Stimulated activated naive CD4-positive, alpha-beta T cell treated with Interleukin-2 at 50 U/mL for 16 hours (primary cell): ENCODE measurements at places on chromosomes 7 and 10.

DNA sequence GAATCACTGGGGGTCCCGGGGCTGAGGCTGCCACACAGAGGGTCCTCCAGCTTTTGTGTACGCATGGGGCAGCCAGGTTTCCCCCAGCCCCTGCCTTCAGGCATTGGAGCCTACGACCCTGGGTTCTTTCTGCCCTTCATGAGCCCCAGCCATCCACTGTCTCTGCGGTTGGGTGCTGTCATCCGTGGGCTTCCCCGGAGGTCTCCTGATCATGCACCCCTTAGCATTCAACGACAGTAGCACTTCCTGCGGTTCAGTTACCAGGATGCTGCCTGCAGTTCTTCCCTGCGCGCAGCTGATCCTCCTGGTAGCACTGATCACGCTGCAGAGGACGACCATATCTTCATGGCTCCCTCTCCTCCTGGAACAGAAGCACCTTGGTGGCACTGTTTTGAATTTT, 676.3 kb downstream of the SDK1 start:
- no peak for DNase-seq

DNA sequence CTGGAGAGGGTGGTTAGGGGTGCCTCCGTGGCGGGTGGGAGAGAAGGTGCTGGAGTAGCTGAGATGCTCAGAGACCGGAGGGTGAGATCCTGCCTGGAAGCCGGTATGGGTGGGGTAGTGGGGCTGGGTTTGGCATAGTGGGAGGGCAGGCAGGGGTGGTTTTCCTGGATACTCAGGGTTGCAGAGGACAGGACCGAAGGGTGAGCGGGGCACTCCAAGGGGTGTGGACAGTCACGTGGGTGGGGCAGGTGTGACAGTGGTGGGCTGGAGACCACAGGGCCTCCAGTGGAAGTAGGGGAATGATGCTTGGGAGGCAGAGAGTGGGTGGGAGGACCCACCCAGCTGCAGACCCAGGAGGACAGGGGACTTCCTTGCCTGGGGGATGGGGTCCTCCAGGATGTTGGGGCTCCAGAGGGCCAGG, 1.9 kb downstream of the SCART1 start:
- no peak for DNase-seq

DNA sequence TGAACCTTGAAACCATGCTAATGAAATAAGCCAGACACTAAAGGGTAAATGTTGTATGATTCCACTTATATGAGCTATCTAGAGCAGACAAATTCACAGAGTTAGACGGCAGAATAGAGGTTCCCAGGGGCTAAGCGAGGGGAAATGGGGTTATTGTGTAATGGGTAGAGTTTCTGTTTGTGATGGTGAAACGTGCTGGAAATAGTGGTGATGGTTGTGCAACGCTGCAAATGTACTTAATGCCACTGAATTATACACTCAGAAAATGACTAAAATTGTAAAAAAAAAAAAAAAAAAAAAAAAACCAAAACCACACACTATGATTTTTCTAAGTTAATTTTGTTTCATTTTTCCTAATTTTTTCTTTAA, 30.0 kb downstream of the SFXN4 start:
- DNase-seq = no peak

- no peak for DNase-seq
These were observed 36.7 kb downstream of the CSGALNACT2 start for GRCh38 chr10:43174969-43175368.

DNA sequence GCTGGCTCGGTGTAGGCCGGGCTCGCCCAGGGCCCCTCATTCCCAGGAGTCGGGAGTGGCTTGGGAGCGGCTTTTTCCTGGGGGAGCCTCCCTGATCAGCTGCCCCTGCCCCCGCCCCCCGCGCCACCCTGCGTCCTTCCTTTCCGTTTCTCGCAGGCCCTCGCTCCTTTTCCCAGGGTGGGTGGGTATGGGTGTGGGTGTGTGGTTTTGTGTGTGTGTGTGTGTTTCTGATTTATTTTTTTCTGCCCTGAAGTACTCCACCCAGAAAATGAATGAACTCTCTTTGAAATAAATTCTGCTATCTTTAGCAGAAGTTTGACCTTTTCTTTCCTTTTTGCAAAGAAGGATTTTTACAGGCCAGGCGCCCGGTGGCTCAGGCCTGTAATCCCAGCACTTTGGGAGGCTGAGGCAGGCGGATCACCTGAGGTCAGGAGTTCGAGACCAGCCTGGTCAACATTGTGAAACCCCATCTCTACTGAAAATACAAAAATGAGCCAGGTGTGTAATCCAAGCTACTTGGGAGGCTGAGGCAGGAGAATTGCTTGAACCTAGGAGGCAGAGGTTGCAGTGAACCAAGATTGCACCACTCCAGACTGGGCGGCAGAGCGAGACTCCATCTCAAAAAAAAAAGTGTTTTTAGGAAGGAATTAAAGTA, 30.0 kb upstream of the AP5Z1 start:
- DNase-seq = no peak

GRCh38 chr7:157116762-157117161, 22.0 kb upstream of the UBE3C start:
- no peak for DNase-seq

- no peak for DNase-seq
These were observed 110.1 kb downstream of the MAD1L1 start for GRCh38 chr7:2122651-2123050.

DNA sequence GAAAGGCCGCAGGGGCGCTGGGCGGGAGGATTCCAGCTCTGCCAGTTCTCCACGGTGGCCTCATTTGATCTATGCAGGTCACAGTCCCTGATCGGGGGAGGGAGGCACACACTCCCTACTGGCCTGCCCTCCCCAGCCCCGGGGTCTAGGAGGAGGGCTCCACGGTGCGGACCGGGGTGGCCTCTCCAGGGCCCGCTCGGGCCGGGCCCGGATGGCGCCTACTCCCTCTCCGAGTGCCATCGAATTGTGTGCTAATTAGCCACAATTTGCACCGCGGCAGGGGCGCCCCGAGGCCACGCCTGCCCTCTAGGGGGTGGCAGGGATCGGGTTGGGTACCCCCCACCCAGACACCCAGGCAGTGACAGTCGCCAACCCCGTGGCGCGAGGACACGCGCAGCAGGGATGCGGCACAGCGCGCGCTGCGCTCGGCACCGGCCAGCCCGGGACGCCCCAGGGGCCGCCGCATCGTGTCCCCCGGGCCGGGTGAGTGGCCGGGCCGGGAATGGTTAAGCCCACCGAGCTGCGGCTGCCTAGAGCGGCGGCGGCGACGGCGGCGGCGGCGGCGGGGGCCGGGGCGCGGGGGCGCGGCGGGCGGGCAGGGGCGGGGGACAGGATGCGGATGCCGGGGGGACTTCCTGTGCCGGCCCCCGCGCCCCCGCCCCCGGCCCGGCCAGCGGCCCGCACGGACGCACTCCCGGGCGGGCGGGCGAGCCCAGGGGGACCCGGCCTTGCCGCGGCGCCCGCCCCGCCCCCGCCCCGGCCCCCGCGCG, at the start of gene ZNF853:
Gene ZNF853, plus strand, starts transcription at position 658 of the 770 bp plus-strand sequence. CDS start 565 bp downstream, outside the sequence.
- no peak for DNase-seq

DNA sequence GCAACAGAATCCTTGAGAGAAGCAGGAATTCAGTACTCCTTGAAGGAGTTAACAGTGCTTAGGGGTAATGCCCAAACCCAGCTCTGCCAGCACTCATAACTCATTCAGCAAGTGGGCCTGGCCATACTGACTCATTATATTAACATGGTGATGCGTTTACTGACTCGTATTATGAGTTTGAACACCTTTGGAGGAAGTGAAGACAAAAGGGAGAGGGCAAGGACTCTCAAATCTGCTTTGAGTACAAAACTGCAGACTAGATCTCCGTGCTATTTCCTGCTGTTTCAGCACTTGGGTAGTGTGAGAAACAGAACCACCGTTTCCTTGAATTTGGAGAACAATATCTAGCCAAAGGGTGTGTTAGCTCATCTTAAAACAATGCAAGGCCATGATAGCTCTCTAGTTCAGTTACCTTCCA, 30.8 kb downstream of the SLC16A9 start:
- no peak for DNase-seq
